Mammary microvascular endothelial cell (primary cell): ENCODE measurements at places on chromosomes 3 and 15. TPM values are rescaled to one million over a fixed set of nuclear protein-coding genes. Genes with fewer than 3 reads are reported as not detected.

Gene MTMR10
- total RNA-seq, result 49.4 and 50.5 TPM in 2 replicates

Gene CNTN3
- not detected in 2 replicates for total RNA-seq

Gene SCAPER
- 4.9 and 6.9 TPM in 2 replicates for total RNA-seq

Gene GHSR
- not detected in 2 replicates for total RNA-seq

Gene SLC38A3
- 0.20 TPM in 1 of 2 replicates, not detected in the other for total RNA-seq

Gene SLC51A
- not detected in 2 replicates for total RNA-seq

Gene UROC1
- not detected in 2 replicates for total RNA-seq

Gene IL17RC
- total RNA-seq, result 24.9 and 28.7 TPM in 2 replicates

Gene LRRIQ4
- not detected in 2 replicates for total RNA-seq

Gene CYP1A1
- 30.3 and 34.7 TPM in 2 replicates for total RNA-seq

Gene SUSD5
- 4.3 and 4.6 TPM in 2 replicates for total RNA-seq

Gene ARGFX
- not detected in 2 replicates for total RNA-seq
